ENCODE measurements at places on chromosomes 13 and 19. TPM values are rescaled to one million over a fixed set of nuclear protein-coding genes. Genes with fewer than 3 reads are reported as not detected.

The ZNF112 gene
- polyA plus RNA-seq: 9.2 TPM

The U2AF1L4 gene
- 31.2 TPM for polyA plus RNA-seq

GRCh38 chr13:70090036-70090723 lies 17.4 kb upstream of the ATXN8OS start:
- H3K4me3 ChIP-seq: no peak overlapping the region

- H3K27me3 ChIP-seq: no peaks in the 10 kb centered on the region
- H3K27ac ChIP-seq: no peak overlapping the region
- H3K4me1 ChIP-seq: no peaks in the 10 kb centered on the region
These were observed 26.7 kb downstream of the FLT1 start for GRCh38 chr13:28468023-28468915.

GRCh38 chr19:50858886-50859285 lies 4.2 kb downstream of the KLK3 start:
- H3K4me1 ChIP-seq: no peaks in the 10 kb centered on the region
- no peaks in the 10 kb centered on the region for H3K36me3 ChIP-seq
- H3K27me3 ChIP-seq: peaks cover 15% of the 10 kb centered on the region
- no peak overlapping the region for H3K4me3 ChIP-seq
- DNase-seq: no peak

GRCh38 chr13:44151474-44151873 lies 222.2 kb upstream of the SERP2 start:
- no peak overlapping the region for H3K27ac ChIP-seq
- no peaks in the 10 kb centered on the region for H3K36me3 ChIP-seq
- H3K4me3 ChIP-seq: no peak overlapping the region

- no peaks in the 10 kb centered on the region for H3K36me3 ChIP-seq
- DNase-seq: no peak
- H3K4me1 ChIP-seq: no peaks in the 10 kb centered on the region
- H3K4me3 ChIP-seq: no peak overlapping the region
These were observed 3.0 kb downstream of the LATS2 start for GRCh38 chr13:21058361-21058760.

- no peaks in the 10 kb centered on the region for H3K4me1 ChIP-seq
- no peak for DNase-seq
- H3K36me3 ChIP-seq: no peaks in the 10 kb centered on the region
- H3K27ac ChIP-seq: no peak overlapping the region
These were observed 3.6 kb downstream of the TUBB4A start for GRCh38 chr19:6498294-6499036.
